ENCODE measurements at places on chromosomes 16 and 17.

- DNase-seq = no peak
Measured at GRCh38 chr17:69540356-69540755, 125.9 kb downstream of the MAP2K6 start.

- no peak for DNase-seq
Measured at GRCh38 chr16:85730186-85730465, 20.8 kb downstream of the C16orf74 start.

DNA sequence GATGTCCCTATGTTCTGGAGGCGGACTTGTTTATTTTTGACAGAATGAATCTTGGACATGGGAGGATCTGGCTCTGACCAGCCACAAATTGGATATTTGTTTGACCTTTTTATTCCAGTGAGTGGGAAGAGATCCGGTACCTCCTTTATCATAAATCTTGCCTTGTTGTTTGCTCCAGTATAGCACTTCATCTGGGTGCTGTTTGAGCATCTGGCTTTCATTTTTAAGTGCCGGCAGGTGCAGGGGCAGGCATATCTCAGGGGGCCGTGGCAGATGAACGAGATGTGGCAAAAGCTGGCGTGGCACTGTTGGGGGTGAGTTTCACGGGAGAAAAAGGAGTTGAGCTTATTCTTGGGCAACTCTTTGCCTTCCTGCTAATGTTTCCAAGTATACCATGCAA lies 37.8 kb downstream of the MSI2 start:
- no peak for DNase-seq

- peak; percentile 91 for DNase-seq
Measured at GRCh38 chr17:76072148-76072858, at the start of gene SRP68. Gene SRP68, minus strand, starts transcription at chr17:76072517. Its CDS starts 26 bp downstream, at chr17:76072491.

GRCh38 chr17:63436523-63437110 lies 9.5 kb downstream of the CYB561 start:
- DNase-seq = no peak

DNA sequence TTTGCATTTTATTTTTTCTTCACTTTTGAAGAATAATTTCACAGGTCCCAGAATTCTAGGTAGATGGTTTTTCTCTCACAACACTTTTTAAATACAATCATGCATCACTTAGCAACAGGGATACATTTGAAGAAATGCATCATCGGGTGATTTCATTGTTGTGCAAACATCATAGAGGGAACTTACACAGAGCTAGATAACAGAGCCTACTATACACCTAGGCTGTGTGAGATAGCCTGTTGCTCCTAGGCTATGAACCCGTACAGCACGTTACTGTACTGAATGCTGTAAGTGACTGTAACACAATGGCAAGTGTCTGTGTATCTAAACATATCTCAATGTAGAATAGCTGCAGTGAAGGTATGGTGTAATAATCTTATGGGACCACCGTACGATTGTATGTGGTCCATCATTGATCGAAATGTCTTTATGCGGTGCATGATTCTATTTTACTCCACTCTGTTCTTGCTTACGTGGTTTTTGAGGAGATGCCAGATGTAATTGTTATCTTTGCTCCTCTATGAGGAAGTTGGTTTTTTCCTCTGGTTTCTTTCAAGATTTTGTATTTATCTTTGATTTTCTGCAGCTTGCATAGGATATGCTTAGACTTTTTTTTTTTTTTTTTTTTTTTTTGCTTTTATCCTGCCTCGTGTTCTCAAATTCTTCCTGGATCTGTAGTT lies 35.5 kb upstream of the TMEM92 start:
- no peak for DNase-seq

DNA sequence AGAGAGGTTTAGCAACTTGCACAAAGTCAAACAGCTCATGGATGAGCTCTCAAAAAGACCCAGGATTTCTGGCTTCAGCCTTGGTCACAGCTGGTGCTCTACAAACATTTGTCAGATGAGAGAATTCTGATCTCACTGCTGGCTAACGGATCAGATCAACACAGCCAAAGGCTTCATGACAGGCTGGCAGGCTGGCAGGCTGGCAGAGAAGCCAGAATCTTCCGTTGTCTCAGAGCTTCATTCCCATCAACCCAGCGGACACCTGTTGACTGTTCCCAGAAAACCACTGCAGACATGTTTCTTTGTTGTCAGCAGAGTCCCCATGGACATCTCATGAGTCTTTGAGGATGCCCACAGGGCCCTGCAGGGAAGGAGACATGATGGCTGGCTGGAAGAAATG lies 303.8 kb upstream of the ASIC2 start:
- no peak for DNase-seq

GRCh38 chr16:31713945-31714902 lies 159.4 kb upstream of the ZNF267 start:
- DNase-seq = peak; percentile 31

DNA sequence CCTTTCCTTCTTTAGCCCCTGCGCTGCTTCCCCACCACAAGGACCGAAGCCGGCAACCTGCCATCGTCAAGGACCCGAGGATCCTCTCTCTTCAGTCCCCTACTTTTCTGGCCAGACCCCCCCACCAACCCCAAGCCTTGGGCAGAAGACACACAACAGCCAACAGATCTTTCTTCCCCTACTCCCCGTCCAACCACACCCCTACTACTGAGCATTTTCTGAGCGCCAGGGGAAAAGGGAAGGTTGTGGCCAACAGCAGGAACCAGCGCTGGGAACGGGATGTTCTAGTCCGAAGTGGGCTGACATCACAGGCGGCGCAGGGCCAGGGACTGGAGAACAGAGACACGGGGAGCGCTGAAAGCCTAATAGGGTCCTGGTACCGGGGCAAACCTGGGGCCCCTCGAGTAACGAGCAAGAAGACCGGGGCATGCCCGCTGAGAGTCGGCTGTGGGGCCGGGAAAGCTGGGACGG lies 528 bp downstream of the PER1 start:
- DNase-seq = no peak

DNA sequence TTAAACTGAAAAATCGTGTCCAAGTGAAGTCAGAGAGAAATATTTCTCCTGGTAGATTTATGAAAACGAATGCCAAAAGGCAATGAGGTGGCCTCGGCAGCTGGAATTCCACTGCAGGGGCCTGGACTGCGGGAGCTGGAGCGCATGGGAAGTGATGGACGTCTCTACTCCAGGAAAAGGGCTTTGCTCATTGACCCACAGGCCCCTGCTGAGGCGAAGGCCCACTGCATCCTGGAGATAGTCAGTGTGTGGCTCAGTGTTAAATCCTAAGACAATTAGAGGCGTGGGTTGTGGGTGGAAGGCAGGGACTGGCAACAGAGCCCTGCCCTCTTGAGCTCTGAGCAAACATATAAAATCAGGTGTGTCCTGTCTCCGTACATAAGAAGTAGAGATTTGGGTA lies 191.4 kb downstream of the SLC39A11 start:
- no peak for DNase-seq

DNA sequence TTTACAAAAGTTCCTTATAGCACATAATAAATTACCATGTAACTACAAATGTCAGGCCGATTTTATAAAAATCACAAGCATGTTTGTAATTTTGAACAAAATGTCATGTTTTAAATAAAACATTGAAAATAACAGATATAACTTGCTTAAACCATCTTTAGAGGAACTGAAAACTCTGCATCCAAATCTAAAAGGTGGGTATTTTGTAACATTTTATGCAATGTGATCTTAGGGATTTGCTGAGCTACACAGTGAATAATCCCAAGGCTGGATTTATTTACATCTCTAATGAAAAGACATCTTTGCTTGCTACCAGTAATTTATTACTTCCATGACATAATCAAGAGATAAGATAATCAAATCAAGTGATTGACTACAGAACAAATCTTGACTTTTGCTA lies 47.5 kb downstream of the N4BP1 start:
- no peak for DNase-seq

GRCh38 chr17:38900978-38901656 lies 24.3 kb upstream of the LASP1NB start:
- no peak for DNase-seq

DNA sequence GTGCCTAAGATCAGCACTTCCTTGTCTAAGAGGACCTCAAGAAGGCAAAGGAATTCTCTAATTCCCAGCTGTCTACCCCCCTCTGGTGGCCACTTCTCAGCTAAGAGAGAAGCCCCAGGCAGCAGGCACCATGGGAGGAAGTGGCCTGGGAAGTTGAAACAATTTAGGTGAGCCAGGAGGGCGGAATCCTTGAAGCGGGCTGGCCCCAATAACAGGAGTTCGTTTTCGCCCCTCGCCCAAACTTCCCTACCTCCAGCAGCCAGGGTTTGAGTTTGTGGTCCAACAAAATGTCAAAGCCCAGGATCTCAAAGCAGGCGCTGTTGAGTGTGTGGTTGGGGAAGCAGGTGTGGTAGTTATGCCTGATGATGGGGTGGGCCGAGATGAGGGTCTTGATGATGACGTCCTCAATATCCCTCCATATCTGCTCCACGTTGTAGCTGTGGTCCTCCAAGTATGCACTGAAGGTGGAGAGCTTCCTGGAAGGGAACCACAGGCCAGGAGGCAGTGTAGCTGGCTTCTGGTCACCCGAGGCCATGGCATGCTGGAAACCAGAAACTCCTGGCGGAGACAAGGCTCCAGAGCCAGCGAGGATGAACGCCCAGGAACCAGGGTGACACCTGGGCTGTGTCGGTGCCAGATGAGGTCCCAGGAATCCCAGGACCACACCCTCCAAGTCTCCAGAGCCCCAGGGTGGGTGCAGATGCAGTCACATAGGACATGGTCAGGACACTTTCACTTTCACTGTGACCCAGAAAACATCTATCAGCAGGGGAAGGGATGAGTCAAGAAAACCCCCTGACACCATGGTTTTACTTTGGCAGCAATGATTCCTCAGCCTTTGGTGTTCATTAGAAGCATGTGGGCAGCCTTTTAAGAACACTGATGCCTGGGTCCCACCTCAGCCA lies 25.6 kb downstream of the TTLL6 start:
- DNase-seq = peak; percentile 63

- no peak for DNase-seq
Measured at GRCh38 chr17:82911822-82912221, 72.0 kb upstream of the ZNF750 start.

GRCh38 chr17:8849311-8850041 lies 18.0 kb downstream of the PIK3R6 start:
- DNase-seq = no peak

GRCh38 chr17:48819466-48819865 lies 2.4 kb upstream of the TTLL6 start:
- DNase-seq = no peak

- no peak for DNase-seq
Measured at GRCh38 chr16:55634193-55634592, 21.6 kb upstream of the SLC6A2 start.

- DNase-seq = no peak
Measured at GRCh38 chr17:73069164-73069770, 23.2 kb downstream of the SLC39A11 start.

GRCh38 chr17:7997186-7997585 lies 5.2 kb upstream of the GUCY2D start:
- DNase-seq = peak; percentile 88

DNA sequence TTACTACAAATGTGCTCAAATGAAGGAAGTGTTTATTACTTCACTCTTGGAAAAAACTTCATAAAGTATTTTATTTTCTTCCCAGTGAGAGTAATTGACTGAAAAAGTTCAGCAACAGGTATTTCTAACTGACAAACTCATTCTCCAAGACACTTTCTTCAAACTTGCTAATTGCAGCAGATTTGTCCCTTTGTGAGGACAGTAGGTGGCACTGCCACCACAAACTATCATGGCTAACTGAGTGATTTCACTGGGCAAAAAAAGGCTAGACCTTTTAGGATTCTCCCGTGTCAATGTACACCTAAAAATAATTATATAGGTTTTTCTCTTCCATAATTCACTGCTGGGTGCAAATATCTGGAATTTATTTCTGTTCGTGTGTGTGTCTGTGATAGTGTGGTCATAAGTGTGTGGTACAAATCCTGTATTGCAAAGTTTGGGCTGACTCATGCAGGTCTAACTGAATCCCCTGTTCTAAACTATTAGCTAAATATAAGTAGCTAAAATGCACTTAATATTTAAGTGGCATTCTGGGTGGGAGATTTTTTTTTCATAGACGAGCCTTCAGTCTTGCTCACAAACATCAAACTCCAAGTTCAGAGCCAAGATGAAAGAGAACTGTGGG lies 3.9 kb downstream of the HS3ST3A1 start:
- peak; percentile 18 for DNase-seq

DNA sequence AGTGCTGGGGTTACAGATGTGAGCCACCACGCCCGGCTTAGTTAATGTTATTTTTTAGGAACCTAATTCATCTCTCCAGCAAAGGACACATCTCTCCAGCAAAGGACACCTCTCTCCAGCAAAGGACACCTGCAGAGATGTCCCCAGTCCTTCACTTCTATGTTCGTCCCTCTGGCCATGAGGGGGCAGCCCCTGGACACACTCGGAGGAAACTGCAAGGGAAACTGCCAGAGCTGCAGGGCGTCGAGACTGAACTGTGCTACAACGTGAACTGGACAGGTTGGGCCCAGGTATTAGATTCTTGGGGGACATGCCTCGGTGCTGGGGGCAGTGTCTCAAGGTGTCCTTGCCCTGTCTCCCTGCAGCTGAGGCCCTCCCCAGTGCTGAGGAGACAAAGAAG lies 4.7 kb downstream of the PFAS start:
- no peak for DNase-seq

DNA sequence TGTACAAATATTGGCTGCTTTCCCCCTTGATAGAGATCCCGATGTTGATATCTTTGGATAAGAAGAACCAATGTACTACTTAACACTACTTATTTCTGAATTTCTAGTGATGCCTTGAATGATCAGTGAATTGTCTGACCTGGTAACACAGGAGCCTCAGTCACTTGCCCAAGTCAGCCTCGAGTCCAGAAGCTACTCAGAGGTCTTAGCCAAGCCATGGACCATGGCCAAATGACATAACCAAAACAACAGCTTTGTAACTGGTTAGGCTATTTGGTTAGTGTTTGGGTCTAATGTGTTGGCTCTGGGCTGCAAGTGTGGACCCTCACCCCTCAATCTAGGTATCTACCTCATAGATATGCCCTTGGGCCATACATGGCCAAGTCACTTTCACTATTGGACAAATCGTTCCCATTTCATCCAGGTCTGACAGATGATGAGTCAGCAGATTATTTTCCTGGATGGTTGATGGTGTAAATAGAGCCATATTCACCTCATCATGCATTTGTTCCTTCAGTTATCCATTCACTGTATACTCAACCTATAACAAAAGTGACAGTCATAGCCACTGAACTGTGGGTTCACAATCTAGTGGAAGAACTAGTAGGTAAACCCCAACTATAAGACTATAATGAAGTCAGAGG lies 3.5 kb downstream of the RBFOX1 start:
- DNase-seq = no peak

DNA sequence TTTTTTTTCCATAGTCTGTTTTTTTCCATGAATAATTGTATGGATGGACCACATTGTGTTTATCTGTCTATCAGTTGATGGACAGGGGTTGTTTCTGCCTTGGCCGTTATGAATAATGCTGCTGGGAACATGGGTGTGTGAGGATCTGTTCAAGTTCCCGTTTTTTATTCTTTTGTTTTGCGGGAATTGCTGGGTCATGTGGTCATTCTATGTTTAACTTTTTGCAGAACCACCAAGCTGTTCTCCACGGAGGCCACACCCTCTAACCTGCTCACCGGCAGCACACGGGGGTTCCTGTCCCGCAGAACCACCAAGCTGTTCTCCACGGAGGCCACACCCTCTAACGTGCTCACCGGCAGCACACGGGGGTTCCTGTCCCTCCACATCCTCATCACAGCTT lies 5.9 kb upstream of the MSLN start:
- DNase-seq = no peak

GRCh38 chr17:31754239-31754945 lies 104.7 kb downstream of the COPRS start:
- DNase-seq = no peak

- DNase-seq = no peak
Measured at GRCh38 chr16:1953734-1954133, 755 bp downstream of the RPL3L start.

GRCh38 chr17:55624772-55625433 lies 97.8 kb downstream of the TMEM100 start:
- no peak for DNase-seq

Data from RPMI8226 (cell line).